ENCODE measurements at places on chromosomes 6 and 20.

DNA sequence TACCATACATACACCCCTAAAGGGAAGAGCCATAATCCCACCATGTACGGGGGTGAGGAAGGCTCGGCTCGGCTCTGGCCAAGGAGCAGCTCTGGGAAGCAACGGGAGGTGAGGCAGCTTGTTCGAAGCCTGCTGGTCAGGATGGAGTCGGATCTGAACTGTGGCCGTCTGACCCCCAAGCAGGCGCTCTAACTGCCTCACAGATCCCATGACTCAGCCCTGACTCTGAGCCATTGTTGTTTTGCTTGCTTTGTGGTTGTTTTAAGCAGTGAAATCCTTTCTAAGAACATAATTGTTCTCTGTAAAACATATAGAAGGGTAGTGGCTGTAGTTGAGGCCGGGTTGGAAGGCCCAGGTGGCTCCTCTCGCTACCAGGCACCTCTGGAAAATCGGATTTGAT is 10.9 kb downstream of the C6orf132 start:
- H3K27me3 ChIP-seq = no peaks in the 10 kb centered on the region
- no peak for DNase-seq
- no peaks in the 10 kb centered on the region for H3K36me3 ChIP-seq
- H3K27ac ChIP-seq = no peak overlapping the region

GRCh38 chr6:137734875-137735182 is 132.2 kb upstream of the TNFAIP3 start:
- no peaks in the 10 kb centered on the region for H3K27me3 ChIP-seq
- peaks cover 8% of the 10 kb centered on the region for H3K4me1 ChIP-seq
- no peak overlapping the region for H3K4me3 ChIP-seq
- DNase-seq = no peak
- H3K27ac ChIP-seq = no peak overlapping the region

DNA sequence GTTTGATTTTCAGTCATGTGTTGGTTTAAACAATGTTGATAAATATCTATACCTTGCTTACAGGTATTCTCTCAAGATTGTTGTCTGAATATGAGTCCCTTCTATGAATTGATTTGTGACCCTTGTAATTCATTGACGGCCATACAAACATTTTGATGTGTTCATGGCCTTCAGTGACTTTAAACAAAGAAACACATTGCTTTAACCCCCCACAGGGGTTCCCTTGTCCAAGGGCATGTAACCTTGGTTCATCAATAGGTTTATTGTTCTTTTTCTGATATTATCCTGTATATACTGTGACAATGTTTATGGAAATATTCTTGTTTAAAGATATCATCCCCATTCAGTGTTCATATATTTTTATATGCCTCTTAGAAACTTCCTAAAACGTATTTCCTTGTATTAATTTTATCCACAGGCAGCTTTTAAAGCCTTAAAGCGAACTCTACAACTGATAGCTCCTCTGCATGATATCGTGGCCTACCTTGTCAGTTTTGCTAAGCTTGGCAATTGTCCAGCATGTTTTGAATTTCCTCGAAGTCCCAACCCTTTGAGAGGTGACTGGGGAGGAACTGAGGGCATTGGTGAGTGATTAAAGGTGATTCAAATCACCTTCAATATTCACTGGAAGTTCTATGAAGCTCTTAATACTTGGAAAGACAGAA is 87.0 kb downstream of the CD164 start:
- no peak overlapping the region for H3K27ac ChIP-seq
- H3K4me1 ChIP-seq = no peaks in the 10 kb centered on the region
- no peak overlapping the region for H3K4me3 ChIP-seq
- no peak for DNase-seq
- H3K27me3 ChIP-seq = no peaks in the 10 kb centered on the region

DNA sequence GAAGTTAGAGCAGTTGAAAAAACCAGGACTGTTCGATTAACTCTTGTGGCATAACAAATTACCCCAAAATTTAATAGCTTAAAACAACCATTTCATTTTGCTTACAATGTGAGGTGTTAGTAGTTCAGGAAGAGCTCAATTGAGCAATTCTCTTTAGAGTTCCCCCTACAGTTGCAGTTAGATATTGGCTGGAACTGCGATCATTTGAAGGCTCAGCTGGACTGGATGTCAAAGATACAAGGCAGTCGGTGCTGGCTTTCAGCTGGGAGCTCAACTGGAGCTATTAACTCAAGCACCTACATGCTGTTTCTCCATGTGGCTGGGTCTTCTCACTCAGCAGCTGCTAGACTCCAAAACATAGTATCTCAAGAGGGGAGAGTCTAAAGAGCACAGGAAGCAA is 96.0 kb upstream of the LOC128125822 start:
- H3K27ac ChIP-seq = no peak overlapping the region
- no peaks in the 10 kb centered on the region for H3K4me1 ChIP-seq
- no peak for DNase-seq
- H3K27me3 ChIP-seq = no peaks in the 10 kb centered on the region
- no peak overlapping the region for H3K4me3 ChIP-seq

GRCh38 chr6:35771343-35771627 is 5.1 kb upstream of the CLPSL2 start:
- DNase-seq = no peak
- H3K4me1 ChIP-seq = no peaks in the 10 kb centered on the region
- no peak overlapping the region for H3K4me3 ChIP-seq
- no peaks in the 10 kb centered on the region for H3K36me3 ChIP-seq
- H3K27me3 ChIP-seq = peaks cover 9% of the 10 kb centered on the region
- H3K27ac ChIP-seq = no peak overlapping the region

- no peak overlapping the region for H3K4me3 ChIP-seq
- H3K27me3 ChIP-seq = no peaks in the 10 kb centered on the region
- DNase-seq = no peak
Observed at GRCh38 chr6:161001421-161001820, 9.9 kb downstream of the MAP3K4 start.

- H3K27ac ChIP-seq = no peak overlapping the region
- no peaks in the 10 kb centered on the region for H3K27me3 ChIP-seq
- no peaks in the 10 kb centered on the region for H3K36me3 ChIP-seq
- no peak overlapping the region for H3K4me3 ChIP-seq
- H3K4me1 ChIP-seq = no peaks in the 10 kb centered on the region
Observed at GRCh38 chr20:24148372-24148771, 159.8 kb upstream of the GGTLC1 start.
